ENCODE measurements at places on chromosomes 6 and 20.

GRCh38 chr20:45850238-45850637 lies 7.0 kb downstream of the ACOT8 start:
- DNase-seq, result no peak

- no peak for DNase-seq
Measured at GRCh38 chr6:54856129-54856528, 9.6 kb downstream of the FAM83B start.

GRCh38 chr6:82033631-82034211 lies 213.8 kb downstream of the IBTK start:
- no peak for DNase-seq

- no peak for DNase-seq
Measured at GRCh38 chr6:7742223-7742785, 16.4 kb downstream of the BMP6 start.

DNA sequence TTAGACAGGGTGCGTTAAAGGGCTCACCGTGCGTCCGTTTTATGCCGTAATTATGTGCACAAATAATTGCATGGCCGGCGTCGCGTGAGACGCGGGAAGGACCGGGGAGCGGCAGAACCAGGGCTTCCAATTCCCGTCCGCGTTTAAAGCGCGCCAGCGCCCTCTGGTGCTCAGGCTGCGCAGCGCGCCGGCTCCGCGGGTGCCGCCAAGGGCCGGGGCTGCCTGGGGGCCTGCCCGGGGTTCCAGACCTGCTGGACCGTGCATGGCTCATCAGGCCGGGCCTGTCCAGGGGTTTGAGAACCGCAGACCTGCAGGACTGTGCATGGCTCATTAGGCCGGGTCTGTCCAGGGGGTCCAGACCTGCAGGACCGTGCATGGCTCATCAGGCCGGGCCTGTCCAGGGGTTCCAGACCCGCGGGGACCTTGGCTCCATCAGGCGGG lies 369.0 kb downstream of the THBS2 start:
- DNase-seq, result peak; percentile 75

- DNase-seq, result no peak
Measured at GRCh38 chr20:25053255-25054031, 4.5 kb downstream of the ACSS1 start.

- DNase-seq, result no peak
Measured at GRCh38 chr6:43489277-43490072, 12.1 kb downstream of the TJAP1 start.
